ENCODE measurements at places on chromosomes 2 and 18.

DNA sequence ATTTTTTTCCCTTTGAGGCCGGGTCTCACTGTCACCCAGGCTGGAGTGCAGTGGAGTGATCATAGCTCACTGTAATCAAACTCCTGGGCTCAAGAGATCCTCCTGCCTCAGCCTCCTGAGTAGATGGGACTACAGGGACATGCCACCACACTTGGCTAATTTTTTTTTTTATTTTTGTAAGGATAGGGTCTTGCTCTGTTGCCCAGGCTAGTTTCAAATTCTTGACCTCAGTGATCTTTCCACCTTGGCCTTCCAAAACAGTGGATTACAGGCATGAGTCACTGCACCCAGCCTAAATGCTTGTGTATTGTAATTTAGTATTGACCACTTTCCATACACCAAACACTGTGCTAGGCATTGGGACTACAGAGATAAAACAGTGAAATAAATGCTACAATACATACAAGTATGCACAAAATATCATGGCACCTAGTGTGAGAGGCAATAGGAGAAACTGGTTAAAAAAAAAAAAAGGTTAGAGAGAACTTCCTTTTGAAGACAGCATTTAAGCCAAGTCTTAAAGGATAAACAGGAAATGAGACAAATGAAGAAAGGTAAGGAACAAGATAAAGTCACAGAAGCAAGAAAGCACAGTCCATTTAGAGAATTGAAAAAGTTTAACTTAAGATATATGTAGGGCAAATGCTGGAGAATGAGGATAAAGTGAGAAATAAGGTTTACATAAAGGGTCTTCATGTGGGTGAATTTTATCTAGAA is 113.4 kb downstream of the GORASP2 start:
- no peak for DNase-seq

GRCh38 chr18:48186861-48187260 is 222.3 kb downstream of the ZBTB7C start:
- no peak for DNase-seq

GRCh38 chr2:102622646-102623045 is 3.3 kb downstream of the SLC9A2 start:
- no peak for DNase-seq

DNA sequence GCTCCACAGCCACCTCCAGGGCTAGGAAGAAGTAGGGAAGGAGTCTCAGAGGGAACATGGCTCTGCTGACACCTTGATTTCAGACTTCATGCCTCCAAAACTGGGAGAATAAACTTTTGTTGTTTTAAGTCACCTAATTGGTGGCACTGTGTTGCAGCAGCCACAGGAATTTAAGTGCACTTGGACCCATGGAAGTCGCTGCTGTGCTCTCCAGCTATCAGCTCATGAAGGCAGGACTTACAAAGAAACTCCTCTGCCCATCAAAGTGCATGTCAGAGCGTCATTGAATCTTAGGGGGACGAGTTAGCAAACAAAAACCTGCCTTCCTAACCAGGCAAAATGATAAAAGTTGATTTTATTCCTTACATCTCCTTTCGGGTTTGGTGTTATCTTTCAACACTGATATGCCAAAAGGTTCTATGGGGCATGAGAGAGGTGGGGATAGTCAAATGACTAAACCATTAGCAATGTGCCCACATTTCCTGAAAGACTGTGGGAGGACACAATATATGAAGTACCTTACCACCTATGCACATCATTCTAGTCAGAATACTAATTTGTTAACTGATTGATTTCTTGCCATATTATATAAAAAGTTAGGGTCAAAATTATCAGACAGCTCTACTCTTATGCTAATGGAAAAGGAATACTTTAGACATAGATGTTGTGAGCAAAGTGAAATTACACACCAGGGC is 235.8 kb upstream of the TNP1 start:
- DNase-seq: no peak

GRCh38 chr2:97724946-97725688 is 11.7 kb downstream of the ZAP70 start:
- DNase-seq: no peak

DNA sequence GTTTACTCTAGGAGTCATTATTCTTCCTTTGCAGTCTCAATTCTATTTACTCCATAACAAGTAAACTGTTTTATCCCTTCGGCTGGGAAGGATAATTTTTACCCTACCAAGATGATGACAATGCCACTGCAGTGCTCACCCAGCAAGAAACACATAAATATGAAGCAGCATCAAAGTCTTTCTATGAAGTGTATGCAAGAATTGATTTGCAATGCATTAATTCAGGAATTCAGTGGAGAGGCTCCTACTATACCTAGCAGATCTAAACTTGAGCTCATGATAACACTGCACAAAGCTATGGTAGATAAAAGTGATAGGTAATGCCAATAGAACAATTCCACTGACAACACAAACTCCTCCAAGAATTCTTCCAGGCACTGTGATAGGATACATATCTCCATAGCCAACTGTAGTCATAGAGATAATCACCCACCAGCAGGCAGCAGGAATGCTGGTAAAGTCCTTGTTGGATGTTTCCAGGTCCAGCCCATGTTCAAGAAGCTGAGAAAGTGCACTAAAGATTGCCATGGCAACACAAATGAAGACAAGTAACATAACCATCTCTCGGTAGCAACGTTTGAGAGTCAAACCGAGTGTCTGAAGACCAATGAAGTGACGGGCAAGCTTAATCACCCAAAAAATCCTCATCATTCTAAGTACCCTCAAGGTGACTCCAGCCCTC is 49.9 kb downstream of the KCNG3 start:
- DNase-seq: no peak
